Tibial nerve (tissue), 4 donors: ENCODE measurements at places on chromosomes 3 and 15. TPM values are rescaled to one million over a fixed set of nuclear protein-coding genes. Genes with fewer than 3 reads are reported as not detected.

Gene ZBED2
- not detected for total RNA-seq

Gene SLC6A1
- total RNA-seq: 7.3 TPM

Gene SLC25A26
- total RNA-seq: 20.1 TPM

Gene ISLR
- total RNA-seq: 250 TPM

Gene LRRIQ4
- total RNA-seq: not detected

Gene CASR
- total RNA-seq: not detected

Gene LEKR1
- total RNA-seq: 0.30 TPM

Gene LDHAL6B
- not detected for total RNA-seq

Gene TEX55
- not detected for total RNA-seq

DNA sequence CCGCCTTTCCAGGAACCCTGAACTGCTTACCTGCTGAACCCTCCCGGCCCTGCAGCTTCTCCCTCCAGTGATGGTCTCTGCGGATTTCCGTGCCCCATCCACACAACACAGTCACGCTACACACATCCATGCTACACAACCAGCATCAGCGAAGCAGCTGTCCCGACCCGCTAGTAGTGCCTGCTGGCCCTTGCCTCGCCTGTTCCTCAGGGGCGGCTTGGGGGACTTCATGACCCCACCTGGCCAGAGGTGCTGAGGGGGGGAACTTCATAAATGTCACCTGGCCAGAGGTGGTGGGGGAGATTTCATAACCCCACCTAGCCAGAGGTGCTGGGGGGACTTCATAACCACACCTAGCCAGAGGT, 530 bp upstream of the TUBGCP5 start:
- no peak for DNase-seq

GRCh38 chr15:91022832-91023129, 387 bp upstream of the VPS33B start:
- DNase-seq: no peak

DNA sequence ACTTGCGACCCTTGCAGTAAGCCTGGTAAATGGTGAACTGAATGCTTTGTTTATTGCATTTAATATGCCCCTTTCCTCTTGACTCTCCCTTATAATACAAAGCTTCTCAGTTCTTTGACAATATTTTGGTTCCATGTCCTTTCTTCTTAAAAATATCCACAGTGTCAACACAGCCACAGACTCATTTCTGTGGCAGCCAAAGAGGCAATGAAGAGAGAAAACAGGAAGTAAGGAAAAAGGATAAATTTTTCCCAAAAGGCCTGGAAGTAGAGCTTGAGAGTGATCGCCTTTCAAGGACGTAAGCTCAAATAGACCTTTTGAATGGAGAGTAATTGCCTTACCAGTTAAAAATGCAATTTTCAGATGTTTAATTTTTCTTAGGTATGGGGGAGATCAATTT, 59.4 kb downstream of the PEX5L start:
- no peak for DNase-seq

- DNase-seq: no peak
These were observed 4.5 kb downstream of the EOGT start for GRCh38 chr3:69008980-69009379.

DNA sequence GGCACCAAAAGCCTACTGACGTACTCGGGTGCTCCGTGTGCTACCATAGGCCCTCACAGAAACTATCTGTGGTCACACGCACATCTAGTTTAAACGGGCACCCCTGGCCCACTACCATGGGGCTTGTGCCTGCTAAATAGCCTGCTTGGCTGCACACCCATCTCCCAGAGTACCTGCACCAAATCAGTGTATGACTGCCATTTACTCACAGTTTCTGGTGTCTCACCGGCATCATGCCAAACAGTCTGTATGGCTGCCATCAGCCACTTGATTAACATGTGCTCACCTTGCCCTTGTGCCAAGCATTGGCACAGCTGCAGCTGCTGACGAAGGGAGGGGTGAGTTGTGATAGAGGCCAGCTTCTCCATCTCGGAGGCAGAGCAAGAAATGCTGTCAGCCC, 232.7 kb downstream of the IGSF11 start:
- no peak for DNase-seq

- DNase-seq: no peak
These were observed 83.4 kb downstream of the MESD start for GRCh38 chr15:80906159-80906766.

- no peak for DNase-seq
These were observed 15.8 kb downstream of the NPTN start for GRCh38 chr15:73617301-73617831.

- no peak for DNase-seq
These were observed at the start of gene FEZF2 for GRCh38 chr3:62373215-62373614. FEZF2 (minus strand) TSS chr3:62373550; CDS start chr3:62372868, 682 bp downstream.

- no peak for DNase-seq
These were observed 16.8 kb downstream of the GPR15 start for GRCh38 chr3:98548544-98548943.

GRCh38 chr3:122067214-122067550, 12.0 kb downstream of the CD86 start:
- no peak for DNase-seq

DNA sequence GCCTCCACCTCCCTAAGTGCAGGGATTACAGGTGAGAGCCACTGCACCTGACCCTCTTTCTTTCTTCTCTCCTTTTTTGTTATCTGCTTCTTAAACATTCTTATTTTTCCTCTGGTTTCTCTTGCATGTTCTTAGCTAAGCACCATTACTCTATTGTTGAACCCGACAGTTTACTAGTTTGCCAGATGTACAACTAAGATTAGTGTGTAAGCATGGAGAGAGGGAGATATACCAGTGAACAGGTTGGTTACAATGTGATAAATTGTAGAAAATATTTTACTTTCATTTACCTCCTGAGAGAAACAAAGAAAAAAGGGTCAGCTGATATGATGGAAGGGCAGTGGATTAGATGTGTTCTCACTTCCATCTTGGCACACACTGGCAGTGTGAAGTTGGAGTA, 4.9 kb downstream of the HAUS2 start:
- DNase-seq: no peak

- no peak for DNase-seq
These were observed 415.7 kb upstream of the THBS1 start for GRCh38 chr15:39165020-39165706.

- no peak for DNase-seq
These were observed 410.8 kb downstream of the GAP43 start for GRCh38 chr3:116034086-116034485.
